Breast epithelium (tissue), 4 donors: ENCODE measurements at places on chromosomes 1 and 21. TPM values are rescaled to one million over a fixed set of nuclear protein-coding genes. Genes with fewer than 3 reads are reported as not detected.

Gene FOXO6
- total RNA-seq, result 1.3 TPM

Gene RHCE
- total RNA-seq, result not detected

Gene ATP6V1G3
- not detected for total RNA-seq

Gene PTPN22
- 3.6 TPM for total RNA-seq

Gene GRIK3
- 4.6 TPM for total RNA-seq

Gene RCC1
- 40.1 TPM for total RNA-seq

- no peak overlapping the region for H3K27ac ChIP-seq
- H3K4me1 ChIP-seq, result no peaks in the 10 kb centered on the region
- H3K36me3 ChIP-seq, result no peaks in the 10 kb centered on the region
- DNase-seq, result no peak
Observed at GRCh38 chr1:244200596-244200995, 149.5 kb downstream of the ZBTB18 start.

DNA sequence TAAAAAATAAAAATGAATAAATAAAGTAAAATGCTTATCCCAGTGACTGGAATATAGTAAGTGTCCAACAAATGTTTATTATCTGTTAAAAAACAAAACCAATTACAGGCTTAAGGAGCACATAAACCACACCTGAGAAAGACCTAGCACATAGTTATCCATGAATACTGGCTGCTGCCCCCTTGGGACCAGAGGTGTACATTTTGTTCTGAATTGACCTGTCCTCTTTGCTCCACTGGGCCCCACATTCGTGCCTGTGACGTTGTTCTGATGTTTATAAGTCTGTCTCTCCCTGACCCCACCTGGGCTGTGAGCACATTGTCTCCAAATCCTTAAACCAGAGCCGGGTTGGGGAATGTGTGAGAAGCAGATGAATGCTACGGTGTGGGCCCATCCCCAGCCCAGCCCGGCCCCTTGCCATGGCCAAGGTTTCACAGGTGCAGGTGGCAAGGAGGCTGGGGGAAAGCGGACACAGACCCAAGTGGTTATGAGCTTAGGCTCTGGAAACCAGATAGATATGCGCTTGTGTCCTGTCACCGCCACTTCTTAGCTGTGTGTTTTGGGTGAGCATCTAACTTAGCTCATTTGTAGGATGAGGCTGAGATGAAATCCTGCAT, 29.1 kb downstream of the OPRD1 start:
- no peak overlapping the region for H3K27ac ChIP-seq
- H3K4me3 ChIP-seq, result no peak overlapping the region
- no peak for DNase-seq
- H3K36me3 ChIP-seq, result no peaks in the 10 kb centered on the region
- no peaks in the 10 kb centered on the region for H3K4me1 ChIP-seq

DNA sequence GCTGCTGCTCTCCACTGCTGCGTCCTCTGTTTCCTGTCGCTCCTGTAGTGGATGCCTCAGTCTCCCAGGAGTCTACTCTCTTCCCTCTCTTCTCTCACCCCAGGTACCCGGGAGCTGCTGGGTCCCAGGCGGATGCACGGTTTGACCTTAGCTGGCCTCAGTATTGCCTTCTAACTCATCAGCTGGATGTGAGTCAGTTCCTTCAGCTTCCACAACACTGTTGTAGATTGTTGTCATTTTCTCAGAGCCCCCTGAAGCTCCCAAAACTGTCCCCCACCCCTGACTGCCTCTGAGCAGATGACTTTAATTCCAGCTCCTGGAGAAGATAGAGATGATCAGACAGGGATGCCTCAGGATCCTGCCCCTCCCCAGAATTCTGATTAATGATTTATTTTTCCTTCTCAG, 7.2 kb downstream of the CNIH3 start:
- H3K36me3 ChIP-seq, result no peaks in the 10 kb centered on the region
- no peak overlapping the region for H3K4me3 ChIP-seq
- H3K27me3 ChIP-seq, result peaks cover 1% of the 10 kb centered on the region
- H3K4me1 ChIP-seq, result no peaks in the 10 kb centered on the region
- no peak for DNase-seq

DNA sequence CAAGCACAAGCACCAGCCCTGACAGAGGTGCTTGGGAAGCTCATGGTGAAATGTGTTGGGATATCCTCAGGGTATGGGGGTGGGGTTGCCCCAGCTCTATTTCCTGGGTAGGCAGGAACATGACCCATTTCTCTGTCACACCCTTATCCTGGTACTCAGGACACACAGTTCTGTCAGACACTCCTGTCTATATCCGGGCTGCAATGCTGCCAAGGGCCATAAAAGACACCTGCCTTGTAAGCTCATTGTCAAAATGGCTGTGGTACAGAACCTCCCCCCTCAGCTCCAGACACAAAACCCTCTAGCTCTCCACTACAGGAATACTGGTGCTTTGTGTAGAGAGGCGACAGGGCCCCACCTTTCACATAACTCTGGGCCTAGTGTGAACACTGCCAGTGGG, 636.7 kb downstream of the PLA2G4A start:
- H3K4me3 ChIP-seq, result no peak overlapping the region
- no peak overlapping the region for H3K27ac ChIP-seq
- H3K4me1 ChIP-seq, result no peaks in the 10 kb centered on the region
- no peak for DNase-seq

GRCh38 chr1:214362188-214362882, 81.4 kb downstream of the SMYD2 start:
- H3K27me3 ChIP-seq, result no peaks in the 10 kb centered on the region
- H3K4me1 ChIP-seq, result no peaks in the 10 kb centered on the region
- H3K36me3 ChIP-seq, result peaks cover 8% of the 10 kb centered on the region
- no peak overlapping the region for H3K4me3 ChIP-seq
- DNase-seq, result no peak
- H3K27ac ChIP-seq, result peak overlapping the region; percentile 1

GRCh38 chr1:194047206-194047605, 860.8 kb upstream of the B3GALT2 start:
- no peak for DNase-seq
- no peaks in the 10 kb centered on the region for H3K4me1 ChIP-seq
- H3K27ac ChIP-seq, result no peak overlapping the region
- no peaks in the 10 kb centered on the region for H3K27me3 ChIP-seq

- no peak overlapping the region for H3K4me3 ChIP-seq
- no peak for DNase-seq
- peak overlapping the region; percentile 86 for H3K27ac ChIP-seq
Observed at GRCh38 chr1:39214021-39214713, 9.7 kb downstream of the MACF1 start.

GRCh38 chr21:46472246-46472645, 13.6 kb downstream of the DIP2A start:
- no peaks in the 10 kb centered on the region for H3K27me3 ChIP-seq
- H3K4me1 ChIP-seq, result no peaks in the 10 kb centered on the region
- no peaks in the 10 kb centered on the region for H3K36me3 ChIP-seq
- H3K27ac ChIP-seq, result no peak overlapping the region
- DNase-seq, result no peak

DNA sequence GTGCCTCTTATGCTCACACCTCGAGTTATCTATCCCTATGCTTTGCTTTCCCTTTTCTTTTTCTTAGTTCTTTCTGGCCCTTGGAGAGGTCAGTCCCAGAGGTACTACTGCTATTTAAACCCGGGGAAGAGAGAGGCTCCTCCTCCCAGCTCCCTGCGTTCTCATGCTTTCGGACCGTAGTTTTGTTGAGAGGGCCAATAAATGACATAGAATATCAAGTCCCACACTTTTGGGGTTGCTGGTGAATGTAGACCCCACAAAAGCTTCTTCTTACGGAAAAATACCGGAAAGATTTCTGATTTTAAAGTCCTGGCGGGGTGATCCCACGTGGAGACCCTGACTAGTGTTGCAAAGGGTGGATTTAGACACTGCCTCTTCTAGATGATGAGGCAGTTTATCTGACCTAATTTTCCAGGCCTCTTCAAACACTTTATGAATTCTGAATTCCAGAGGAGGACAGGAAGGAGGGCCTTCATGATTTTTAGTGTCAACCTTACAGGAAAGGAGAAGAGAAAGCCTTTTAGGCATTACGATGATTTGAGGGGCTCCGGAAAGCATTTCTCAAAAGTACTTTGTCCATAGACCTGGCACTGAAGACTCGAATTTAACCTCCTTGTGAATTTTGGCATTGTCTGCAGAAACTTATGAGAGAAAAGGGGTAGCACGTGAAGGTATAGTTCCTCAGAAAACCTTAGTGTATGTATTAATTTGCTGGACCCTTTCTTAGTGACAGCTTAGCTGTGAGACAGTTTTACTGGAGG, 694 bp downstream of the TMEM167B start:
- peak overlapping the region; percentile 96 for H3K27ac ChIP-seq
- no peak for DNase-seq
- peaks cover 6% of the 10 kb centered on the region for H3K4me1 ChIP-seq
- no peaks in the 10 kb centered on the region for H3K27me3 ChIP-seq

GRCh38 chr1:155562581-155563376, at the start of gene ASH1L:
ASH1L (minus strand) TSS chr1:155562803; CDS start chr1:155521519, 41,284 bp downstream.
- H3K27ac ChIP-seq, result peak within 1 kb of the TSS; percentile 100
- peaks cover 8% of the 10 kb centered on the region for H3K4me1 ChIP-seq
- peak within 1 kb of the TSS; percentile 75 for H3K4me3 ChIP-seq
- peak; percentile 94 for DNase-seq

DNA sequence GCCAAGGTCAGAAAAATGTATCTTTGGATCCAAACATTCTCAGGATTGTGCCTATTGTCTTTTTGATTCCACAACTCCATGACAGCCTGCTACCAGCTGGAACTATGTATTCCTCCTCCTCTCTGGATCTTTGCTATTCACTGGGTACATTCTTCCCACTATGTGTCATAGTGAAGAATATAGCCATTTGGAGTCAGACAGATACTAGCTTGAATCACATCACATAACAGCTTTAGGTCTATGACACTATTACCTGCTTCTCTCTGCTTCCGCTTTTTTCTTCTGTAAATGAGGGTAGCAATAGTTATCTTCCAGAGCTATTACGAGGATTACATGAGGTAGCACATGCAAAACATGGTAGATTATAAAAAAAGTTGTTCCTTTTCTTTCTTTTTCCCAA, 5.4 kb upstream of the EXO1 start:
- H3K27me3 ChIP-seq, result no peaks in the 10 kb centered on the region
- no peak overlapping the region for H3K27ac ChIP-seq
- H3K4me3 ChIP-seq, result no peak overlapping the region
- H3K36me3 ChIP-seq, result no peaks in the 10 kb centered on the region
- DNase-seq, result no peak
- H3K4me1 ChIP-seq, result no peaks in the 10 kb centered on the region
